ENCODE measurements at places on chromosomes 2 and 18. TPM values are rescaled to one million over a fixed set of nuclear protein-coding genes. Genes with fewer than 3 reads are reported as not detected.

The PJVK gene
- 0.91 TPM for total RNA-seq

The TTC39C gene
- 31.2 TPM for total RNA-seq

The SLC30A3 gene
- total RNA-seq = not detected

The PCARE gene
- not detected for total RNA-seq

The CFAP65 gene
- total RNA-seq = not detected

The PIGN gene
- total RNA-seq = 39.6 TPM

The SLC4A3 gene
- total RNA-seq = 44.6 TPM

The SEPTIN10 gene
- 94.9 TPM for total RNA-seq

The SPATA3 gene
- total RNA-seq = 1.8 TPM

The PPP3R1 gene
- 31.3 TPM for total RNA-seq

The PPP1R1C gene
- total RNA-seq = 5.9 TPM

DNA sequence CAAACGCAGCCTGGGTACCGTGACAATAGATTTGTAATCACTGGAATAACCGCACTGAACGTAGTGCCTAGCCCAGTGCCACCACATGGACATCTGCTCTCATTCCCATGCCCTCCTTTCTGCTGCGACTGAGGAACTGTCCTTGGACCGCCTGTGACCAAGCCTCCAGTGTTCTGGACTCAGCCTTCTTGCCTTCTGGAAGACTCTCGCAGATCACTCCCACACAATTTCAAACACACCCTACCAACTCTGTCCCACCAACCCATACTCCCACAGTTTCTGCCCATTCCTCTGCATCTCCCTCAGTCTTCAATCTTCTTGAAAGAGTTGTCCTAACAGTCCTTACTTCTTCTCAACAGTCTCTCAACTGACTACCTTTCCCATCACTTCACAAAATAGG is 2.1 kb downstream of the RNF149 start:
- DNase-seq = no peak

- DNase-seq = no peak
Observed at GRCh38 chr18:33201509-33201926, 239.0 kb downstream of the CCDC178 start.

GRCh38 chr2:226600184-226600583 is 199.4 kb downstream of the IRS1 start:
- DNase-seq = no peak

DNA sequence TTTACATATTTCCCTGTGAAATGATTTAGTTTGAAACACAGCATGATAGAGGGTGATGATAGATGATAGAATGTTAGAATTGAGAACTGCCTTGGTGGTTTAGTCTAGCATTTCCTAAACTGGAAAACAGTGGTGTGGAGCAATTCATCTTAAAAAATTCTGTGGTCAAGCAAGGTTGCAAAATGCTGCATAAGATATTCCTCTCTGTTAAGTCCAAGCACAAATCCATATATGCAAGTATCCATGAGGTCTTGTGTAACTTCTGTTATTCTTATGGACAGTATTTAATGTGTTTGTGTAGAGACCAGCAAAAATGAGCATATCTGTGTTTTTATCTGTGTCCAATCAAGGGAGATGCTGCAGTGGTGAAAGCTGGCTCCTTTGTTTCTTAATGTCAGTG is 30.0 kb downstream of the CPS1 start:
- no peak for DNase-seq

- peak; percentile 78 for DNase-seq
Observed at GRCh38 chr2:235005603-235006259, 53.9 kb downstream of the SH3BP4 start.

- no peak for DNase-seq
Observed at GRCh38 chr2:44110444-44110843, 58.2 kb upstream of the PPM1B start.

DNA sequence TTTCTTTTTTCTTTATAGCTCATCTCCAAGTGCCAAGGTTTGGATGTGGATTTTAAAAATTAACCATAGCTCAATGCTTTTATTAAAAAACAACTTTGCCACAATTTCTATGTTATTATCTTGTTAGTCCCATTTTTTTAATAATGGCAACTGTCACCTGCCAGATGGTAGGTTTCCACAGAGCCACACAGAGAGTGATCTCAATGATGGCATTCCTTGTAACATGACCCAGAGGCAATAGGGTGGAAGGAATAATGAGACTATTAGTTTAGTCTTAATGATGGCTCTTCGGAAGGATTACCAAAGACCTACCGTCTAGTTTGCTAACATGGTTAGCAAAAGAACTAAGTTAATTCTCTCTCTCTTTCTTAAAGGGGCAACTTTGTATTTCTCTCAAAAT is 64.0 kb downstream of the REL start:
- DNase-seq = no peak

- DNase-seq = no peak
Observed at GRCh38 chr2:36339607-36340218, 15.9 kb upstream of the CRIM1 start.

DNA sequence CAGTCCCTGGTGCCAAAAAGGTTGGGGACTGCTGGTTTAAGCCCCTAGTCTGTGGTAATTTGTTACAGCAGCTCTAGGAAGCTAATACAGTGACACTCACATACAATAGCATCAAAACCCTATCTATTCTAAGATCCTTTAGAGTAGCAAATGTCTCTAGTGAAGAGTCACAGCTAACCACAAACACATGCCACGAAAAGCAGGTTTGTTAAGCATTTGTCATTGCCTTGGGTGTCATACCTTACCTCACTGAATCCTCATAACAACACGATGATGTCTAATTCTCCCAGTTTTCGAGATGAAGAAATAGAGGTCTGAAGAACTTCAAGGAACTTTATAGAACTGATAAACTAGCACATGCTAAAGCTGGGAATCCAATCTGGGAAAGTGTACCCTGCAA is 29.6 kb upstream of the RNF152 start:
- no peak for DNase-seq

- no peak for DNase-seq
Observed at GRCh38 chr18:76960528-76961035, 138.2 kb downstream of the ZNF236 start.

- no peak for DNase-seq
Observed at GRCh38 chr2:197633109-197633657, 42.2 kb downstream of the RFTN2 start.

DNA sequence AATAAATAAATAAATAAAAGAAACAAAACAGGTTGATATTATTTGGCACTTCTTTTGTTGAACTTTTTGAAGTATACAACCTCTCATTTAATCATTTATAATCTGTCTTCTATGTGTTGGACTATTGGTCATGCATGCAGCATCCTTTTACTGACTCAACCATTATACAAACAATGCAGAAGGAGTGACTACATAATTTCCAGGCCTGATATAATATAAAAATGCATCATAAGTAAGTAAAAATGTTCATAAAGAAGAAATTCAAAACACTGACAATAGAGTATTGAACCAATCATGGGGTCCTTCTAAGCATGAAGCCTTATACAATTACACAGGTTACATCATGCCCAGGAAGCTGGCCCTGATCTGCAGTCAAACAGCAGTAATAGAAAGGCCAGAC is 141.5 kb upstream of the FN1 start:
- DNase-seq = no peak

- DNase-seq = no peak
Observed at GRCh38 chr18:26051843-26052242, 38.6 kb downstream of the SS18 start.

- DNase-seq = no peak
Observed at GRCh38 chr2:121884078-121884477, 128.6 kb downstream of the TSN start.

- DNase-seq = no peak
Observed at GRCh38 chr2:181408861-181409260, 48.3 kb upstream of the ITGA4 start.

- no peak for DNase-seq
Observed at GRCh38 chr2:119323459-119323858, 43.2 kb downstream of the C2orf76 start.

DNA sequence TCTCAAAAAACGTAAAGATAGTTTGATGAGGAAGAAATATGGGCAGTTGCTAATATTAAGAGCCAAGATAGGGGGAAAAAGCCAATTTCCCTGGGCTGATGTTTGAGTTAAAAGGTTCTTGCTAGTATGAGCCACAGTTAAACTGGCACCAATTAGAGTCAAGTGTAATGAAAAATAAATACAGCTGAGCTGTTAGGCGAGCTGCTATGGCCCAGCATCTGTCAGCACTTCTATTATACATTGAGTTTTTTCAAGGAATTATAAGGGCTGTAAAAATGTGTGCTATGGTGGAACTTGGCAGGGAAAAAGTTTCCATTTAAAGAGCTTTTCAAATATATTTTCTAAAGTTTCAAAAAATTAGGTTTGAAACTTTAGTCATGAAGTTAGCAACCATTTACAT is 279.6 kb downstream of the CYRIA start:
- no peak for DNase-seq

DNA sequence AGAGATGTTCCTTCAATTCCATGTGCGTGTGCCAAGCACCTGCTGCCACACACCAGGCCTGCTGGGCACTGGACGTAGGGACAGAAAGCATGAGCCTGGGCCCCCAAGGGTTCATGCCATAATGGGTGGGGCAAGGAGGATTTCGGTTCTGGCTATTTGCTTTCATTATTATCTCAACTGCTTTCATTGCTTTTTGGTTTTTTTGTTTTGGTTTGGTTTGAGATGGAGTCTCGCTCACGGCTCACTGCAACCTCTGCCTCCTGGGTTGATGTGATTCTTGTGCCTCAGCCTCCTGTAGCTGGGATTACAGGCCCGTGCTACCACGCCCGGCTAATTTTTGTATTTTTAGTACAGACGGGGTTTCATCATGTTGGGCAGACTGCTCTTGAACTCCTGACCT is 57.2 kb downstream of the SF3B1 start:
- DNase-seq = no peak

GRCh38 chr18:35030277-35030989 is 10.8 kb upstream of the MAPRE2 start:
- no peak for DNase-seq

DNA sequence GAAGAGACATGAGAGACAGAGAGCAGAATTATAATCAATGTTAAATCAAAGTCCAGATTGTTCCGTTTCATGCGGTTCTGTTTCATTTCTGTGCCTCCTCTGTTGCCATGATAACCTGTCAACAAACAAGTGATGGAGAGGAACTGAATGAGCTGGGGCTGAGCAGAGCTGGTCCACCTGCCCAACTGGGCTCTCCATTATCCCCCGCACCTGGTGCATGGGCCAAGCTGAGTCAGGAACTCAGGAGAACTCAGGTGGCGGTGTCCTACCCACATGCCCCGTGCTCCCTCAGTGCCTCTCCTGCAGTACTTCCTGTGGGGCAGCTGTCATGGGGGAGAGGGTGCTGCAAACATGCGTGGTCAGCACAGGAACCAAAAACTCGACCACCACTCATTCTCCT is 178.8 kb downstream of the TTC32 start:
- DNase-seq = no peak

DNA sequence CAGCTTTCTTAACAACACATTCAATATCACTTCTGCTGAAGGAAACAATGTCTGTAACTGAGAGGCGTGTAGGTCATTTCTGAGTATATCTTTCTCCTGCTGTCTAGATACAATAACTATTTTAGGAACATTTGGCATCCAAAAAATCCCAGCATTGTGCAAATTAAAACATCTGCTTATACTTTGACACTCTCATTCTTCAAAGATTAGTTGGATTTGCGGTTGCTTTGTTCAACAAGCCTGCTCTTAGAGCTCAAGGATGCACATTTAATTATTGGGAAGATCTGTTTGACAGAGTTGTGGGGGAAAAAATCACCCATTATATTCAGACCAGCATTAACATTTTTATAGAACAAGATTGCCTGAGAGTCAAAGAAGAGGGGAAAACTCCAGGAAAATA is 449.5 kb upstream of the HNRNPA3 start:
- DNase-seq = no peak

DNA sequence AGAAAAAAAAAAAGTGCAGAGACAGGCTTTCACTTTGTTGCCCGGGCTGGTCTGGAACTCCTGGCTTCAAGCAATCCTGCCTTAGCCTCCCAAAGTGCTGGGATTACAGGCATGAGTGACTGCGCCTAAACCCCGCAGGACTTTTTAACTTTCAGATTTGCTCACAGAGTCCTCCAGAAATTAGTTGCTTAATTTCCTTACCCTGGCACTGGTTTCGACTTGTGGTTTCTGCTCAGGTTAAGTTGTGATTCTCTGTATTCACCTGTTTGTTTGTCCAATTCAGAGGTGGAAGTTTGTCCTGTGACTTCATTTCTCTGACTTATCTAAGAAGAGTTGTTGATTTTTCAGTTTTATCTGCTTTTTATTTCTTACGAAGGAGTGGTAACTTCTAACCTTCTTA is 238.1 kb downstream of the TMEM182 start:
- DNase-seq = no peak

GRCh38 chr18:63339920-63340484 is 20.4 kb upstream of the BCL2 start:
- DNase-seq = no peak

DNA sequence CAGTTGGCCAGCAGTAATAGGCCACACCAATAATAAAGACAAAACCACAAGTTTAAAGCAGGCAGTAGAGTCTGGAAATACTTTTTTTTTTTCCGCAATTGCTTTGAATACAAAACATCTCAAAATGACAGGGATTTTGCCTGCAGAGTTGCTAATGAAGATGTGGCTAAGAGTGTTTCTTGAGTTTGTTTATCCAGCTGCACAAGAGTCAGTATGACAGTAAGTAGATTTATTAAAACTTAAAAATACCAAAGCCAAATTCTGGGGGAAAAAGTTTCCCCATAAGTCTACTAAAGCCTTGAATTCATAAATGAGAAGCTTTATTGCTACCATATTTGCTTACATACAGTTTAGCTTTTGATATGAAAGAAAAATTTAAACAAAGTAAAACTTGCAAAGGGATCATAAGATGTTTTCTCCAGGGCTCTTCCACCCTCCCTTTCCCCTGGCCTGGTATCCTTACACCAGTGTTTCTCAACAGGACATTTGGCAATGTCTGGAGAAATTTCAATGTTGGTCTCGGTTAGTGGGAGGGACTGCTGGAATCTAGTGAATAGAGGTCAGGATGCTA is 3.9 kb upstream of the DSEL start:
- DNase-seq = no peak

- DNase-seq = no peak
Observed at GRCh38 chr2:48131539-48132270, 225.4 kb upstream of the FBXO11 start.

DNA sequence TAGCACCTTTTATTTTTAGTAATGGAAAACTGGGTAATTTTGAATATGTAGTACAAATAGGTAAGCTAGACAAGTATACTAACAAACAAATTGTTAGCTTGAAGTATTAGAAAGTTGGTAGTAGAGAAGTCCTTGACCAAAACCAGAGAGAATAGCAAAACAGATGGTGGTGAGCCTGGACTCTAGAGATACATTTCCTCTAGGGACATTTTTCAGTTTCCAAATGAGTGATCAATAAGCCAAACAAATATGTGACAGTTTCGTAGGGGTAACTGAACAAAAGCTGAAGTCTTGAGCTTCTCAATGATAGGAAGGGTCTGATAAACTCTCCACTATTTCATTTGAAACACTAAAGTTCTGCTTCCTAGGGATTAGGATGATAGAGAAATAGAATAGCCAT is 692.0 kb upstream of the FAM98A start:
- DNase-seq = no peak
